ENCODE measurements at places on chromosomes 7 and 10.

- DNase-seq = no peak
Observed at GRCh38 chr7:18206331-18206730, 178.7 kb upstream of the PRPS1L1 start.

DNA sequence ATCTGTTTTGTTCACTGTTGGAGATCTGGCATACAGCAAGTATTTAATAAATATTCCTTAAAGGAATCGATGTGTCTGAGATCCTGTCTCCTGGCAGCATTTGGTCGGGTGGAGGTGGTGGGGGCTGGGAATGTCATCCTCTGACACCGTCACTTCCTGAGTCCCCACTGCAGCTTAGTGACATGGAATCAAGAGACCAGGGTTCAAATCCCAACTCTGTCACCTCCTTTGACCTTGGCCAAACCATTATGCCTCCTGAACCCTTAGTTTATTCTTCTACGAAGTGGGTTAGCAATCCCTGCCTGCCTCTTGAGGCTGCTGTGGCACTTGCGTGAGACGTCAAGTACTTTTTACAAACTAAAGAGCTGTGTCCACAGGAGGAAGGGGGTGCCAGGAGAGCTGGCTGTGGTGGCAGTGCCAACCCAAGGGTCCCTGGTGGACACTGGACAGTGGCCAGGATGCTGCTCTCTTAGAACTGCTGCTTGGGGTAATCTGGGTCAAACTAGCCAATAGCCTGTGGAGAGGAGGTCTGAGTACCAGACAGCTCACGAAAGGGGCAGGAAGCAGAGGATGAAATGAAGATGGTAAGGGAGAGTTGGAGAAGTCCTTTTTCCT is 8.0 kb upstream of the ZMIZ1 start:
- no peak for DNase-seq

GRCh38 chr10:68172324-68172723 is 59.6 kb downstream of the ATOH7 start:
- DNase-seq = no peak

DNA sequence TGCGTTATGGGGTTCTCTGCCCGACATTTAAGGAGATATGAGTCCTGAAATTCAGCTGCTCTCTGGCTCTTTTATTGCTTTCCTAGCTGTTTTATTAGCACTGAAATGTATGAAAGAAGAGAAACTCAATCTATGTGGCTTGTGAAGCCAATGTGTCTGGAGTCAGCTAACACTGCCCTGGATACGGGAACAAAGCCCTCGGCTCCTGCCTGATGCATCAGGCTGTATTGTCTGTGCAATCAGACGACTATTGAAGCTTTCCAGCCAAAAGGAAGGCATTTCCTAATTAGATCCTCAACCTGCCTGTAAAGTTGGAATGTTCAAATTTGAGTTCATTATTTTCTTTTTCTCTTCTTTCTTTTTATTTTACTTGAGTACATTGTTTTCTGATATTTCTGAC is 22.0 kb upstream of the TM9SF3 start:
- no peak for DNase-seq

GRCh38 chr7:145212050-145212449 is 376.2 kb upstream of the TPK1 start:
- no peak for DNase-seq

DNA sequence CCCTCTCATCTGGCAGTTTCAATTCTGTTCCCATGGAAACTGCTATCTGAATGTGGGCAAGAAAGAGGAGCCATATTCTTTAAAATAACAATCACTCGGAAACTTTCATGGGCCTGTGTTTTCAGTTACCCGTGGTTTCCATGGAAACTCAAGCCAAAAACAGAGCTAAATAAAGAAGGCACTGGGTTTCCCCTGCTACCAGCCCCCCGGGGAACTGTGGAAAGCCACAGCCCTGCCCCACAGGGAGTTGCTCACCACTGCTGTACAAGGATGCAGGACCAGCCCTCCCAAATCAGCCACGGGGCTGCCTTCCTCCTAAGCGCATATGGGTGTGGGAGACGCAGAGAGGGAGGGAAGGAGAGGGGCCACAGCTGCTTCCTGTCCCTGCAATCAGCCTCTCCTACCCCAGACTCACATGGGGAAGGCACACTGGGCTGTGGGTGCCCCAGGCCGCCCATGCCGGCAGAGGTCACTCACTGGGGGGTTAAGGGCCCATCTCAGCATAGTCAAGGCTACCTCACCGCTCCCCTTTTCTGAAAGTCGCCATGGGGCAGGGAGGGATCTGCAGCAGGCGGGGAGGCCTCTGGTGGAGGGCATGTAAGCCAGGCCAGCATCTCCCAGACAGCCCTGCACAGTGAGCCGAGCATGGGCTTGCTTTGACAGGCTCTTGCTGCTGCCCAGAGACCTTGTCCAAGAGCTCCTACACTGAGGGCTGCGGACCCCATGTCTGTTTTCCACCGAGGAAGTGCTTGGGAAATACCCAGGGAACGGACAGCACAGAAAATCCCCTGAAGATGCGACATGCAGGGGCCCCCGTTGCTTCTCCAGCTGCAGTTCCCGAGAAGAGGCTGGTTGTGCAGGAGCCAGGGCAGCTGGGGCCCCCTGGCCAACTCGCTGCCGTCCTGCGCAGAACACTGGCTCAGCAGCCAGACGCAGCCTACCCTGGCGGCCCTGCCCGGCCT is 157.3 kb upstream of the PPP2R2D start:
- DNase-seq = peak; percentile 27

DNA sequence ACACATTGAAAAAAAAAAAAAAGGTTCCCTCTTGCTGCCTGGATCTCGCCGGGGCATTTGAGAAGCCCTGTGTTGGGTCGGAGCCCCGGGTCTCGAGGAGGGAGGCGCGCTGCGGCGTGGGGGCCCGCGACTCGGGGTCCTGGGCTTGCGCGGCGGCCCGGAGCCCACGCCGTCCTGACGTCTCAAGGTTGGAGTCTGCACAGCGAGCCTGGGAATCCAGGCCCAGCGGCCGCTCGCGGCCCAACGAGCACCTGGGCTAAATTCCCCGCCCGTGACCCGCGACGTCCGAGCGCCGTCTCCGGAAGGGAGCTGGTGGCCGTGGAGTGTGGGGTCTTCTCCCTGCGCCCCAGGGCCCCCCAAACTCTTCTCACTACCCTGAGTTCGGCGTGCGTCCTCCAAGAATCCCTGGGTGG is 1.4 kb upstream of the CTBP2 start:
- no peak for DNase-seq

- peak; percentile 47 for DNase-seq
Observed at GRCh38 chr7:148982654-148983199, 45.6 kb downstream of the PDIA4 start.

- DNase-seq = peak; percentile 75
Observed at GRCh38 chr10:101694674-101695403, at the start of gene FBXW4. FBXW4 (minus strand) TSS chr10:101695170; CDS start chr10:101695105, 65 bp downstream.

GRCh38 chr7:3210531-3210930 is 90.5 kb upstream of the SDK1 start:
- DNase-seq = no peak

DNA sequence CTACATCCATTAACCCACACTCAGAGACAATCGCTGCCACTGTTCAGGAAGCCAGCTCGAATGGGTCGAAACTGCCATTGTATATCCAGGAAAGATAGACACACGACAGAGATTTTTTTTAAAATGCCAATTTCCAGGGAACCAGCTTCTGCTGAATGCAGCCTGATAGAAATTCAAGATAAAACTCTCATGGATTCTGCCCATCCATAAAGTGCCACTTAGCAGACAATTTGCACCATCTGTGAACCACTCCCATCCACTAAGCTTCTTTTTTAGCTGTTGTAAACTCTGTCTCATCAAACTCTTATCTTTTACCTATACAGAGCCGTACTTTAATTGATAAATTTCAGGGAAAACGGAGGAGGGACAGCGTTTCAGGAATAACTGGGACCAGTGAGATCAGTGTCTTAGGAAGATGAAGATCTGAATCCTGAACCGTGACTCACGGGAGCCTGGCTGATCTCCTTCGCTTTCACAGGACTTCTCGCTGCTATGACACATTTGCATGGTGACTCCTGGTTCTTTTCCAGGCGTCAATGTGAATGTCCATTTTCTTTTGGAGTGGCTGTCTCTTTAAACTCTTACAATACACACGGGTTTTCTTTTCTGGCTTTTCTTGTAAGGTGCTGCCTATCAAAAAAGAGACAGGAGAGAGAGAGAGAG is 103.4 kb downstream of the FAM204A start:
- no peak for DNase-seq

GRCh38 chr7:105210721-105211205 is 178.0 kb downstream of the SRPK2 start:
- DNase-seq = peak; percentile 11

GRCh38 chr7:148192491-148192890 is 398.1 kb upstream of the C7orf33 start:
- no peak for DNase-seq

- DNase-seq = no peak
Observed at GRCh38 chr7:91811236-91811635, 69.3 kb downstream of the MTERF1 start.

DNA sequence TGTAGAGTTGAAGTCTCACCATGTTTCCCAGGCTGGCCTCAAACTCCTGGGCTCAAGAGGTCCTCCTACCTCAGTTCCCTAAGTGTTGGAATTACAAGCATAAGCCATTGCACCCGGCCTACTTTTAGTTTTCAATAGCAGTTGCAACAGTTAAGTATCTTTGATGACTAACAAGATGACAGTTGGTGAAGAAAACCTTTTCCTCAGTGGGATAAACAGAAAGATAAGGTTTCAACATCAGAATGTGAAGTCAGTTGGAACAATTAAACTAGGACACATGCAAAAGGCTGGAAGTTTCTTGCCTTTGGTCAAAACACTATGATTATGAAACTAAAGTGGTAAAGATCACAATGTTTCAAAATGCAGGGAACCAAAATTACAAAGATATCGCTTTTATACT is 169.2 kb downstream of the ZNF438 start:
- peak; percentile 28 for DNase-seq

- no peak for DNase-seq
Observed at GRCh38 chr10:100980311-100980710, 7.0 kb downstream of the MRPL43 start.

- peak; percentile 71 for DNase-seq
Observed at GRCh38 chr7:131011976-131012375, 278.0 kb upstream of the KLF14 start.

DNA sequence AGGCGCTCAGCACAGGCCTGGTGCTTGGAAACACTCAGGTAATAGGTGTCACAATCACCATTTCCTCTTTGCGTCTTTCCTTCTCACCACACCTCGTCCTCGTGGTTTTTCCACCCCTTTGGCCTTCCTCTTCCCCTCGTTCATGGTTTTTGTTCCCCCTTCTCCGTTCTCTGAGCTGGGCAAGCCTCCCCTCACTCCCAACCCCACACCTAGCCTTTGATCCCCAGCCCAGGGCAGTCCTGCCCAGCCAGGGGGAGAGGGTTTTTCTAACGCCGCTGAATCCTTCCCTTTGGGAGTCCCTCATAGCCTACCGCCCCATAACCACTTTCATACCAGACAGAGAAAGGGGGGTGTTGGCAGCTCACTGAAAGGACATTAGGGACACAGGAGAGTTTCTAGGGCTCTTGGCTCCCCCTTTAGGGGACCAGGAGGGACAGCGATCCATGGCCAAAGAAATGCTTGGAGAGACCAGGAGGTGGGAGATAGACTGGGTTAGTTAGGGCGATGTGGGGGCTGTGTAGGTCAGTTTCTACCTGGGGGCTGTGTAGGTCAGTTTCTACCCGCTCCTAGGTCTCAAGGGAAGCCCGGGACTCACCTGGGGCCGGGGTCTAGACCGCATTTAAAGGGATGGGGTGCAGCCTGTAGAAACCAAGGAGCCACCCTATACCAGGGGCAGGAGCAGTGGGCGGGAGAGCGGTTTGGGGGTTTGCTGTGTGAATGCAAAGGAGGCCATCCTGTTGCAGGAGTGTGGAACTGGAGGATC is 1.4 kb downstream of the EPHB4 start:
- DNase-seq = peak; percentile 20

DNA sequence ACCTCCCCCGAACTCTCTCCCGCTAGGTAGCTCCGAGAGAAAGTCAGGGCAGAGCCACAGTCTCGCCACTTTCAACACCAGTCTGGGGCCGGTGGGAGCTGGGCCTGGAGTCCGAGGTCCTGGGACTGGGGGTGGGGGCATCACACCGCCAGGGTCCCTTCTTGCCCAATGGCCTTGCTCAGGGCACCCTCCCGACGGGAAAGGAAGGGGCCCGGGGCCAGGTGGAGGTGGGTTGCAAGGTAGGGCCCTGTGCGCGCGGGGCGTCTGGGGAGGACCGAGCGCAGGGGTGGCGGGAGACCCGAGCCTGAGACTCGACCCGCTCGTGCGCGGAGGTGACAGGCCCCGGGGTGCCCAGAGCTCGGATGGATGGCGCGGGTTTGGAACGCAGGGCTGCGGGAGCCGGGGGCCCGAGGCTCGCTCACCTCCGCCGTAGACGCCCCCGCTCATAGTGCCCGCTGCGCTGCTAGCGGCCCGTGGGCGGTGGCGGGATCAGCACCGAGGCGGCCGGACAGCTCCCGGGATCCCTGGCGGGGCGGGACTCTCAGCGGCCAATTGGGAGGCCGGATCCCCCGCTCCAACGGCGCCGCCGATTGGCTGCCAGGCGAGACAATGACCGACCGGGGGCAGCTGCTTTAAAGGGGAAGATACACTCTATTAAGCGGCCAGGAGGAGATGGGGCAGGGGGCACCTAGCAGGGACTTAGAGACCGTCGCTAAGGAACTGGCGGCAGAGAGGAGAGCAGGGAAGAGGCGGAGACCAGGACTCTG is at the start of gene ACTL6B:
TSS of gene ACTL6B (minus strand) at position 541 of the 767 bp plus-strand sequence. CDS start at position 447, 94 bp downstream.
- peak; percentile 79 for DNase-seq

GRCh38 chr10:1551636-1552338 is 185.5 kb downstream of the ADARB2 start:
- no peak for DNase-seq

DNA sequence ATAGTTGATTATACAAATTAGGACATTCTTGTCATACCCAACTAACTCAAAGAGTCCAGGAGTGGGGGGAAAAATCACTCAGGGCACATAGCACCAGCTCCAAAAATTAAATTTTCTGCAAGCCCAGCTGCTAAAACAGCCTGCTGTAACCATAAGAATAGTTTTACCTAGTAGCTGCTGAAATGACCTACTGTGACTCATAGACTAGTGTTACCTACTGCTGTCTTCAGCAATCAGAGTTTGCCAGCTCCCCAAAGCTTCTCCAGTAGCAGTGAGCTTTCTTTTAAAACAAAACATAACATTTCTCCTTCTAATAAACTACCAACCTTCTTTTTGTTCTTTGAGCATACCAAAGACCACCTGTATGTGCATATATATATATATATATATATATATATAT is 4.2 kb upstream of the ARHGAP12 start:
- no peak for DNase-seq

- no peak for DNase-seq
Observed at GRCh38 chr7:151436446-151437158, 3.3 kb downstream of the CRYGN start.

GRCh38 chr7:16571941-16572340 is 45.3 kb downstream of the LRRC72 start:
- DNase-seq = no peak
